WTC11 (cell line): ENCODE measurements at places on chromosomes 7 and 10.
A peak's percentile ranks its signal among the peaks of the same experiment; 100 is the strongest.

DNA sequence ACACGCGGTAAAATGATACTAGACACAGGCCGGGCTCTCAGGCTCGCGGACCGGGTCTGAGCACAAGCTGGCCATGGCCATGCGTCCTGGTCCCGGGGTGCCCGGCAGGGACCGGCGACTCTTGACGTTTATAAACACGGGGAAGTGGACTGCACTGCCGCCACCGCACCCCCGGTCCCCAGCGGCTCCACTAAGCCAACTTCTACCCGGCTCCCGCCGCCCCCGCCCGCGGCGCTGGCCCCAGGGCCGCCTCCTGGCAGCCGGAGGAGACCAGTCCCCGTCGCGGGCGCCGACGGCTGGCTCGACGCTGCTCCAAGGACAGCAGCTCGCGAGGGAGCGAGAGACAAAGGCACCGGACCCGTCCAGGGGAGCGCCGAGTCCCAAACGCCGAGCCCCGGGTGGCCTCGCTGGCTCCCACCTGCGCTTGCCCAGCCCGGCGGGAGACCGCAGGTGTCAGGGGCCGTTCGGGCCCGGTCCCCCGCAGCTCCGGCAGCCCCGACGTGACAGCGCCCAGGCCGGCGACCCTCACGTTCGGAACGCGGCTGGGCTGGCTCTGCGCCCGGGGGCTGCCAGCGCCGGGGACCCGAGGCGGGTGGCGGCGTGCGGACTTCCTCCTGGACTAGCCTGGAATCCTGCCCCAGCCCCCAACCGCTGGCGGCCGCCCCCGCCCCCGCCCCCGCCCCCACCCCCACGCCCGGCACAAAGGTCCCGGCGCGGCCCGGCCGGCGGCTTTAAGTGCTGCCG, 517 bp downstream of the ITGB1 start:
- peak; percentile 52 for DNase-seq

- no peak for DNase-seq
Observed at GRCh38 chr7:140060788-140061606, 1.8 kb downstream of the PARP12 start.

DNA sequence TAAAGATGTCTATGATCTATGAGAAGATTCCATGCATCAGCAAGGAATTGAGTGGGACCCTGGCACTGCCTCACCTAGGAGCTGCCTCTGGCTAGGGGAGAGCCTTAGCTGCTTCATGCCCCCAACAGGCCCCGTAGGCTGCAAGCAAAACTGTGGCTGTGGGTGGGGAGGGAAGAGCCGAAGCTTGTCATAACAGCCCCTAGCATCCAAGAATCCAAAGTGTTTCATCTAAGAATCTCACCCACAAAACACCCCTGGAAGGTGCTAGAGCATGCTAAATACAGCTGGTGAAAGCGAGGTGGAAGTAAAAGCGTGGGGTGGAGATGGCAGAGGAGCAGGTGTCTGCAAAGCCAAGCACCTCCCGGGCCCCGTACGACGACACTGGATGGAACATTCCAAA, 87.5 kb upstream of the C1QL3 start:
- DNase-seq: no peak

DNA sequence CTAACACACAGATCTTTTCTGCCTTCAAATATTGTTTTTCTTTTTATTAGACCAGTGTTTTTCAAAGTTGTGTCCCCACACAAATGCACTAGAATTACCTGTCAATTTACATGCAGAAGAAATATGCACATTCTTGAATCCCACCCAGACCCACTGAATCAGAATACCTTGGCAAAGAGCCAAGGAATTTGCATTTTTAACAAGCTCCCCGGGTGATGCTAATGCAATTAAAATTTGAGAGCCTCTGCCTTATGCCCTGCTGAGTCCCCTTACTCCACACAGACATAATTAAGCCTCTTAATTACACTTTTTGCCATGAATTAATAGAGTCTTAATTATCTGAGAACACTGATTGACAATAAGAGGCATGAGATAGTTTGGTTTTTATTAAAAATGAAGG, 201.2 kb upstream of the GRB10 start:
- DNase-seq: no peak

GRCh38 chr7:69108097-69108496, 490.2 kb upstream of the AUTS2 start:
- DNase-seq: peak; percentile 16

DNA sequence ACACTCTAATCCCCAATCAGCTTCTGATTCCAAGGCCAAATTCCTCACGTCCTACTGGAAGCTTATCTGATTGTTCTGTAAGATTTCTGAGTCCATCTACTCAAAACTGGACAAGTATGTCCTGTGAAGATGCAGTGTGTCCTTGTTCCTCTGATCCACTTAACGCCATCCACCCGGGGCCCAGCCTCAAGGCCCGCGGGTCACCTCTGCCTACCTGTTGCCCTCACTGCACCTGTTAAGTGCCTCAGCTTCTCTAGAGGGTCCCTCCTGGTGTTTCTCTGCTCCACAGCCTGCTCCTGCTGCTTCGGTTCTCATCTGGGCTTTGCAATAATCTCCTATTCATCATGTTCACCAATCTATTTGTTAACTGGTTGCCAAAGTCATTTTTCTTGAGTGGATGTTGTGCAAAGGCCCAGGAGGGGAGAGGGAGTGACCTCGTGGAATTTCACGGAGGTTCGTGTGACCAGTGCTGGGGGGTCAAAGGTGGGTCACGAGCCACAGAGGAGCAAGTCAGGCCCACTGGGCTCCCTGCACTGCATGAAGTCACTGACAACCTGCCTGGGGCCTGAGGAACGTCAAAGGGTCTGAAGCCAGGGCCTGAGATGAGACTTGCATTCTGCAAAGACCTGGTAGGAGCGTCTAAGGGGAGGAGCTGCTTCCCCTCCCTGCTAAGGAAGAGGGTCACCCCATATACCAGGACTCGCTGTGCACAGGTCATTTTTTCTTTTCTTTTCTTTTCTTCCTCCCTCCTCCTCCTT, 338.1 kb downstream of the WDR37 start:
- no peak for DNase-seq

DNA sequence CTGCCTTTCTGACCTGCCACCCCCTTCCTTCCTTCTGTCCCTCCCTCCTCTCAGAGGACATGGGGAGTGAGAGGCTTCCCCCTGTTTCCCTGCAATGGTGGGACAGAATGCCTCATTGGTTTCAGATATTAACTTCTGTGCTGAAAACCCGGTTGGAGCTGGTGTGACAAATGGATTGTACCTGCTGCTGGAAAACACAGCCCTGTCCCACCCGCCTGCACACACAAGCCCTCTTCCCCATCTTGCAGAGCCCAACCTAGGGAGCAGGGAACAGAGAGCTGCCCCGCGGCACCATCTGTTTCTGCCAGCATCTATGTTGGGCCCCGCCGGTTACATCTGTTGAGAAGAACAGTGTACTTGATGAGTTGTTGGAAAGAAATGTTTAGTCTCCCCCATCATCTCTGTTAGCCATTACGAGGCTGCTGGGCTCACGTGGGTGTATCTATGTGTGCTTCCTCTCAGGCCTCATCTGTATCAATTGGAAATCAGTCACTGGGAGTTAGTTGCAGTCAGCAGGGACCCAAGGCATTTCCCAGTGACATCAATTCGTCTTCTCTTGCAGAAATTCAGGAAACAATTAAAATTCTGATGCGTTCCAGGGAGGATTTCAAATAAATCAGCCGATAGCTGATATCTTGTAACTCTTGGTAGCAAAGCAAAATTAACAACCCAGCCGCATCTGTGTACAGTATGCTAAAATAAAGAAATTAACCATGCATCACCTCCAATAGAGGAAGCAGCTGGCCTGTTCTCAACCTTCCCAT, 725.6 kb upstream of the GALNT17 start:
- no peak for DNase-seq

DNA sequence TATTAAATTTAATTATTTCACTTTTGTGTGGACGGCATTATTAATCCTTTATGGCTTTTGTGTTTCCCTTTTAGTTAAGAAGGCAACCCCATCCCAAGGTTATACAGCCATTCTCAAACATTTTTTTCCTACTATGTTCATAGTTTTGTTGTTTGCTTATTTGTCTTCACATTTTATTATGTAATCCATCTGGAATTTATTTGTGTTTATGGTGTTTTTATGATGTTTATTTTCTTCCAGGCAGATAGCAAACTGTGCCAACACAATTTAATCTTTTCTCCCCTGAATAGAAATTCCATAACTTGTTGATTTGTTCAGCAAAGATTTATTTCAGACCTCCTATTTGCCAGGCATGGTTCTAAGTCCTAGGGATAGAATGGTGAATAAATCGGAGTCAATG, 42.9 kb downstream of the RAB18 start:
- DNase-seq: no peak

GRCh38 chr10:61763778-61764177, 101.0 kb downstream of the CABCOCO1 start:
- no peak for DNase-seq

- no peak for DNase-seq
Observed at GRCh38 chr7:101511965-101512364, 117.1 kb downstream of the MYL10 start.
